ENCODE measurements at places on chromosomes 12 and 14.

GRCh38 chr12:50084775-50085614, at the start of gene SMARCD1:
Gene SMARCD1, plus strand, starts transcription at chr12:50085342. Its CDS starts 28 bp downstream, at chr12:50085370.
- peak; percentile 94 for DNase-seq

GRCh38 chr12:131908092-131909080, 14.0 kb downstream of the ULK1 start:
- no peak for DNase-seq

DNA sequence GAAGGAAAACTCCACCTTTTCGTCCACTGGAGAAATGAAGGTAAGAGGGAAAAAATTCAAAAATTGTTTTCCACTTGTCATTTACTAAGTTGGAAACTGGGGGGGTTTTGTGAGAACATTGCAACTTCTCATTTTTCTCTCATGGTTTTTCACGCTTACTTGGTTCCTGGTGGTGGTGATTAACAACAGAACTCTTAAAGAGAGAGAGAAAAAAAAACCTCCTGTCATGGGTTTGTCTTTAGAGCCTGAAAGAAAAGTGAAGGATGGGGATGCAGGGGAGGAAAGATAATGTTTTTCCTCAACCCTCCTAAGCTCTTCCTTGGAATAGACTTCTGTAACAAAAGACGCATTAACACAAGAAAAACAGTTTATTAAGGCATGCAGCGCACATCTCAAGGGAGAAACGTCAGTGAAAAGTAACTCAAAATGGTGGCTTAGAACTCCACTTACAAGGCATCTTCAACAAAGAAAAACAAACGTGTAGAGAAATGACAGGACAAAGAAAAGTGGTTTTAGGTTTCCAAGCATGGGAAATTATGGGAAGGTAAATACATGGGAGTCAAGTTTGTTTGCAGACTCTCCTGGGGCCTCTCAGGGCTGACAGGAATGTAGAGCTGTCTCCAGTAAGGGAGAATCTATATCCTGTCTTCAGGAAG, 81.9 kb upstream of the ATF7IP start:
- DNase-seq = peak; percentile 39

DNA sequence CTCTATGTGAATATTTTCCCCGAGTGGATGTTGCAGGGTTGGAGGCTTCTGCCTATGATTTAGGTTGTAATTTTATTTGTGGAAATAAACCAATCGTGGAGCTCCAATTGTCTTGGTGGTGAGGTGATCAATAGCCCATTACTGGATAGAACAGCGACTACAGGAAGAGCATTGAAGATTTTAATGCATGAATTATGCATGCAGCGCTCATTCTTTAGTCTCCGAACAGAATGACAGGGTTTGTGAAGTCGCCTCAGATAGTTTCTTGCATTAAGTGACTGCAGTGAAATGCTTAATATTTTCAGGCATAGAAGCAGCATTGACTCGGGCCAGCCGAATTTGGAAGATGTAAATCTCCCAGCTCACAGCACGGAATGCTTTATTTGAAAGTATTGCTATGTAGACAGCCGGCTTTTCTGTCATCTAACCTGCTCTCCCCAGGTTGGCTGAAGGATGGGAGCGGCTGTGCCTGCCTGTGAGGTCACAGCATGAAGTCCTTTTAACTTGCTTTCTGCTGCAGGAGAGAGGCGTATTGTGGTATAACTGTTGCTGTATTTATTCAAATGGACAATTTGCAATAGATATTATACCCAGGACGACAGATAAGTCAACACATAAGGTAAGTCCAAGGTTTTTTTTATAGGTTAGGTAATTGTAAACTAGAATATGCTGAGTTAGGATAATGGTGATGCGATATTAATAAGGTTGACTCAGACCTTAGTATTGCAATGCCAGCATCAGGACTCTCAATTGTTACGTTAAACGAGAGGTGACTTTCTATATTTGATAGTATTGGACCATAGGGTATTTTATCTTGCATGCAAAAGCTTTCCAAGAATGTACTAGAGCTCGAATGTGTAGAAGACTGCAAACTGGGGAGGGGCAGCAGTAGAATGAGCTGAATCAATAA, 135.7 kb downstream of the CNTN1 start:
- DNase-seq = no peak

DNA sequence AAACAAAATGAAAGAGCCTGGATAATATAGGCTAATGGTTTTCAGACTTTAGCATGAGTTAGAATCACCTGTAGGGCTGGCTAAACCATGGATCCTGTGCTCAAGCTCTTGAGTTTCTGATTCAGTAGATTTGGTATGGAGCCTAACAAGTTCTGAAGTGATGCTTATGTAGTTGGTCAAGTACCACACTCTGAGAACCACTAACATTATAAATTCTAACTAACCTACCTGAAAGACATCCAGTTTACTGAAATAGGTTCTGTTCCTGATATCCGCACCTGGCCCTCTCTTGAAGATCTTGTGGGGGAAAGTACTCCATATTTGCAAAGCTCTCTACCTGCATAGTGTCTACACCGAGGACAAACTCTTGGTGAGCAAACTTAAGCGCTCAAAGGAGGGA, 59.4 kb upstream of the VSX2 start:
- no peak for DNase-seq

GRCh38 chr12:85872497-85873091, 1.5 kb upstream of the NTS start:
- DNase-seq = peak; percentile 23

- DNase-seq = no peak
Measured at GRCh38 chr12:110844551-110845338, 2.0 kb upstream of the CCDC63 start.

DNA sequence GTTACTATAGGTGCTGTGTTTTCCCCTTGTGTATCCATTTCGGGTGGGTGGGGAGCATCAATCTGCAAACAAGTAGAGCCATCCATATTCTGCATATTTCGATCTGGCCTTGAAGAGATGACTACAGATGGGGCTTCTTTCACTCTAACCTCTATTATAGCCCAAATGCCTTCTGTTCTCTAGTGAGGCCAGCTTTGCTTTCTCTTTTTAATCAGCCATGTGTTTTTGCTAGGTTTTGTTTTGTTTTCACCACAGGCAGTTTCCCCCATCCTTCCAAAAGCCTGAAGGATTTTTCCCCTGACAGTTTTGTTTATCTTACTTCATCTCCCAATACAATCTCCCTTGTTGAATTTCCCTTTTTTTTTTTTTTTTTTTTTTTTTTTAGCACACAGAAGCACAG, 224.1 kb downstream of the BTG1 start:
- no peak for DNase-seq

DNA sequence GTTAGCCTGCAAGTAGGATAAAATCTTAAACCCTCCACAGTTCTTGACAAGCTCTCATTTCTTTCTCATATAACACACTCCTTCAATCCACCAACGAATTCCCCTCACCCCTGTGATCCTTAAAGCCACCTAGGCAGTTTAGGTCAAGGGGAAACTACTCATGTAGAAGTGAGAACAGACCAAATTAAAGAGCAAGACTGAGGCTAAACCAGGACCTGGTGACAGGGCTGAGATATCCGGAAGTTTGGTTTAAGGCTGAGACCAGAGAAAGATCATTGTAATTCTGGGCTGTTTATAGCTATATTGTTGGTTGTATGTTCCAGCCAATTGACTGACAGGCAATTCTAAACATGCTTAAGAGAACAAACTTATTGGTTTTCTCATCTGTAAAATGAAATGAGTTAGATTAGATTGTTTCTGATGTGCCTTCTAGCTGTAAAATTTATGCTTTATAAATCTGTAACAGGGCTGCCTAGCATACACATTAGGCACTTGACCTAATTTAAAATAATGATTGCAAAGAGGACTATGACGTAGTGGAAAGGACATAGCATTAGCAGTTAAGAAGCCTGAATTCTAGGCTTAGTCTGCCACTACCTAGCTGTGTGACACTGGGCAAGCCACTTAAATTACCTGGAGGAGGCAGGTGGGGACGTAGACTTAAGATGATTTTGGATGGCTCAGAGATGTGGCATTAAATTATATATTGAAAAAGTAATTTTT, 53.9 kb upstream of the PTGR2 start:
- DNase-seq = no peak

DNA sequence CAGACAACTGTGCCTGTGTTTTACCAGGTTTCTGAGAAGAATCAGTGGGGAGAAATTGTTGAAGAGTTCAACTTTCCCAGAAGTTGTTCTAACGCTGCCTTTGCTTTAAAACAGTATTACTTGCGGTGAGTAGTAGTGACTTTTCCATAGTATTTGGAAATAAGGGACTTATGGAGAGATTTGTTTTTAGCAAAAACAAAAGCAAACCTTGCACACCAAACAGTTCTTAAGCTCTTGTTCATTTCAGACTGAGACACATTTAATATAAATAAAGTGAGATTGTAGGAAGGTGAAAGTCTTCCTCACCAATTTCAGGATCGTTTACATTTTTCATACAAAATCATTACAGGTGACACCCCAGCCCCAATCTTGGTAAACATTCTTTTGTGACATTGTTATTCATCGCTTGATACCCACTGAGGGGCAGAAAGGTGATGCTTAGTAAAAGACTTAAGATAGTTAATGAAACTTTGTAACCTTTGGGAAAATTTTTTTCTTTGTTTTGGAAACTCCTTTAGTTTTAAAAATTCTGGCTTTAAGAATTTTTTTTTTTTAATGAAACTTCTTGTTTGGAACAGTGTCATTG, 1.8 kb downstream of the ARID2 start:
- DNase-seq = no peak

- no peak for DNase-seq
Measured at GRCh38 chr12:82359115-82359478, 768 bp downstream of the METTL25 start.

DNA sequence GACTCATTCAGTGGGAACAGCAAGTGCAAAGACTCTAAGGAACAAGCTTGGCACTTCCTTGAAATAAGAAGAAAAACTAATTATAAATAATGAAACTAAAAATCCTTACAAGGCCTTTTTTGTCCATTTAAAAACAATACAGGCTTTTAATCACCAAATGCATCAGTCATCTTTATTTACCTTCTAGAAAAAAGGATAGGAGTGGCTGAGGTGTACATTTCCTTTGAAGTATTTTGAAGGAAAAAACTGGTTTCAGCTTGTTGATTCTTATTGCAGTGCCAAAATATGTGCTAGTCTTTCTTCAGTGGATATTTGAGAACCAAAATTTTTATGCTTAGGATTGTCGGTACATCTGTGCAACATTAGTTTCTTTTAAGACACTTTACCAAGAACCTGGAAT, 29.8 kb downstream of the MED21 start:
- DNase-seq = no peak

- DNase-seq = no peak
Measured at GRCh38 chr12:16272222-16272621, 5.3 kb downstream of the SLC15A5 start.

DNA sequence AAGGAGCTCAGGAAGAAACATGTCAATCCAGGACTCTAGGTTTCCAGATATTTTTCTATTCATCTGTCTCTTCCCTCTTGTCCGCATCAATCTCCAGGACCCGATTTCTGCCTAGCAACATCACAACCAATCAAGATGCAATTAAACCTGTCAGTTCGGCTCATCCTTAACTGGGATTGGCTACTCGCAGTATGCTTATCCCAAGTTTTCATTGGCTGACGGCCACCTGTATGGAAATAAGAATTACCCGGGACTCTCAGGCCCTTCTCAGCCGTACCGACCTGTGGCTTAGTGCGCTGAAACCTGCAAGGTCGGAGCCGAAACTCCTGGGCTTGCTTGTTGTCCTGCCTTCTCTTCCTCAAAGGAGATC, 20.4 kb upstream of the ATP5MC2 start:
- peak; percentile 87 for DNase-seq

GRCh38 chr12:123813349-123813748, 51.2 kb downstream of the DNAH10 start:
- DNase-seq = no peak

DNA sequence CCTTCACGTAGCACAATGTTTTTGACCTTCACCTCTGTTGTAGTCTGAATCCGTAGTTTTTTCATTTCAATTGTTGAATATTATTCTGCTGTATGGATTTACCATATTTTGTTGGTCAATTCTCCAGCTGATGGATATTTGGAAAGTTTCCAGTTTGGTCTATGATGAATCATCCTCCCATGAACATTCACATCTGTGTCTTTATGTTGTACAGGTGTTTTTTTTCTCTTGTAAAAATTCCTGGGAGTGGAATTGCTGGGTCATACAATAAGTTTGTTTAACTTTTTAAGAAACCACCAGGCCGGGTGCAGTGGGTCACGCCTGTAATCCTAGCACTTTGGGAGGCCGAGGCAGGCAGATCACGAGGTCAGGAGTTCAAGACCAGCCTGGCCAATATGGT, 36.7 kb upstream of the GNG2 start:
- DNase-seq = no peak

GRCh38 chr14:90091393-90091792, 29.6 kb downstream of the KCNK13 start:
- no peak for DNase-seq

- no peak for DNase-seq
Measured at GRCh38 chr12:96780330-96780729, 126.7 kb upstream of the NEDD1 start.

- no peak for DNase-seq
Measured at GRCh38 chr12:6229224-6230218, 29.3 kb downstream of the CD9 start.

DNA sequence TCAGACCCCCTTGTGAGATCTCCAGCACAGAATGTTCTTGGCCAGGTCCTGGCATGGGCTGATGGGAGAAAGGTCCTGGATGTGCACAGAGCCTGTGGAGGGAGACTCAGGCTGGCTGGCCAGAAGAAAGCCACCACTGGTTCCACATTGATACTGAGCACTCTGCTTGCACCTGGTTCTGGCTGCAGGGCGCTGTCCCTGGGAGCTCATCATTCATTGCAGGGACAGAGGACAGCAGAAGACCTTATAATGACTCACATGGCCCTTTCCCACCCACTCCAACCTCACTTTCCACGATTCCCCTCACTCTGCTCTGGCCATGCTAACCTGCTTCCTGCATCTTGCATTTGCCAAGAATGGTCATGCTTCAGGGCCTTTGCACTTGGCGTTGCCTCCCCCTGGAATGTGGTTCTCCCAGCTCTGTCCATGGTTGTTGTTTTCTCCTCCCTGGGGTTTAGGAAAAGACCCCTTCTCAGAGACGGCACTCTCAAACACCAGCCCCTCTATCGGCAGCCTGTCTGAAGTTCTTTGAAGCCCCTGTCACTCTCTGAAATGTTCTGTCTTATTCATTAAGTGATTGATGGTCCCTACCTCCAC, 10.3 kb downstream of the KRT7 start:
- DNase-seq = peak; percentile 18

Data from GM13977 (cell line).